ENCODE measurements at places on chromosomes 1 and 21.

DNA sequence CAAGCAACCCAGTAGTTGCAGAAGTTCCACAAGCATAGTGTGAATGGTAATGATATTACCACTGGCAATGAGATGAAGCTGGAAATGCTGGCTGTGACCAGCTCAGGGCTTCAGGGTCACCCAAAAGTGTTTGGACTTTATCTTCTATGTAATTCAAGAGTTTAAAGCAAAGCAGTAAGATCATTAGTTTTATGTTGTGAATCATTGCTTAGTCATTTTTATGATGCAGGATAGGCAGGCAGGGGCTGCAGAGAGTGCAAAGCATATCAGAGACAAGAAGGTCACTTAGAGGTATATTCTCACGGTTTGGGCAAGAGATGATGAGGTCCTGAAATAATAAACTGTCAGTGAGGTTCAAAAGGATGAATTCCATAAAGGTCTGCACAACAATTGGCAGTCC is 147.4 kb downstream of the OLFM3 start:
- DNase-seq, result no peak

GRCh38 chr1:101309334-101310311 is 72.8 kb downstream of the S1PR1 start:
- peak; percentile 74 for DNase-seq

GRCh38 chr1:201560328-201561194 is 21.6 kb downstream of the NAV1 start:
- DNase-seq, result no peak

- DNase-seq, result peak; percentile 38
Measured at GRCh38 chr21:28633839-28634555, 358.7 kb downstream of the LTN1 start.

DNA sequence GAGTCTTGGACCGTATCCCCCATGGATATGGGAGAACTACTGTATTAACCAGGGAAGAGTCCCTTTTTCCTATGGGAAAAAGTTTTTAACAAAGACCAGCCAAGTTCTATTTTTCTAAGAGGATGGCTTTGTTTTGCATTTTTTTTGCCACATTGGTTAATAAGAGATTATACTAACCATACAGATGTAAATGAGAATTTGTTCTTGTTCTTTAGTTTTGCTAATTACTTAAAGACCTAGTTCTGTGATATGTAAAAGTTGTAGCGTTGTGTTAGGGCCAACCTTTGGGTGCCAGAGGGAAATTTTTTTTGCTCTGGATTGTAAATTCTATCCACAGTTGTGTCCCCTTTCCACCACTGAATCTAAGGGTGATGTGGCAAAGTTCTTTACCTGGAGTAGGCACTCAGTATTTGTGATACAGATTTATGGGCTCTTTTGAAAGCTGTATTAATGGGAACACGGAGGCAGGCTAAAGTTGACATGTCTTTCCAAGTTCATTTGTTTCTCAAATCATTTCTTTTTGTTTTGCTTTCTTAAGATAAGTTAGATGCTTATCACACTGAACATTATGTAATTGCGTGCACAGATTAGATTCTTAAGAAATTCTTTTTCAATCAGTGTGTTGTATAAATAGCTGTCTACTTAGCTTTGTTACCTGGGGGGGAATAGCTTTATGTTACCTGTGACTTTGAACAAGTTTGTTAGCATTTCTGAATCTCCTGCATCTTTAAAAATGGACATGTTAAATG is 2.9 kb downstream of the SOAT1 start:
- no peak for DNase-seq

DNA sequence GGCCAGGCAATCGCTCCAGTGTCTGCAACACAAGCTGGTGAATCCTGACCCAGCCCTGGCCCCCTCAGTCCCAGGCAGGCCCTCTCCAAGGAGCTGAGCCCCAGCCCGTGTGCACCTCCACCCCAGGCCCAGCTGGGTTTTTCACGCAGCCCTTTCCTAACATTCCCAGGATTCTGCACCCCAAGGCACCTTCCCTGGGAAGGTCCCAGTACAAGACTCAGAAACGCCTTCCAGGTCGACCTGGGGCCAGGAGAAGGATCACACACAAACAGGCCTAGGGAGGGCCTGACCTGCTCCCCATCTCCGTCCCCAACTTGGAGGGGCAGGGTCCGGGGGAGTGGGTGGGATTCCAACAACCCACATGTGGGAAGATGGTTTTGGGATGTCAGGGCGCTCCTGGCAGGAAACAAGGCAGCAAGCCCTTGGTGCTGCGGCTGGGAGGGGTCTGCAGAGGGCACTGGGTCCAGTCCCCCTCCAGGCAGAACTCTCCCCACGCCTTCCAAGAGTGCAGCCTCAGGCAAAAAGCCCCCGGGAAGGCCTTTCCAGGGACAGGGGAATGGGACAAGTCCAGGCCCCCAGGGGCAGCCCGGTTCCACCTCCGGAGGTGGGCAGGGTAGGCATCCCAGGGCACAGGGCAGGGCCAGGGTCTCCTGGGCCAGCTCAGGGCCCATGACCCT is 58.3 kb downstream of the KCNAB2 start:
- no peak for DNase-seq

DNA sequence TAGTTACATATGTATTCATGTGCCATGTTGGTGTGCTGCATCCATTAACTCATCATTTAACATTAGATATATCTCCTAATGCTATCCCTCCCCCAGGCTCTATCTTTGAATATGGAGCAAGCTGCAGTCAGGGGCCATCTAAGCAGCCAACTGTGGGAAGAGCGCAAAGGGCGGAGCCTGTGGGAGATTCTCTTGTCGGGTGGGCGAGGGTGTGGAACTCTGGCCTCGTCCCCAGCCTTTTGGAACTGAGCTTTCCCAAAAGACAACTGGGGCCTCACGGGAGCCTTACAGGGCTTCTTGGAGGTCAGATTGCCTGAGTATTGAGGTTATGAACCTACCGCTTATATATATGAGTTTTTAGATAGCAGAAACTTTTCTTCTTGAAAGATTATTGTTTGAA is 117.2 kb downstream of the HHAT start:
- no peak for DNase-seq
